Fibroblast of the aortic adventitia (primary cell): ENCODE measurements at places on chromosomes 3 and 15.

DNA sequence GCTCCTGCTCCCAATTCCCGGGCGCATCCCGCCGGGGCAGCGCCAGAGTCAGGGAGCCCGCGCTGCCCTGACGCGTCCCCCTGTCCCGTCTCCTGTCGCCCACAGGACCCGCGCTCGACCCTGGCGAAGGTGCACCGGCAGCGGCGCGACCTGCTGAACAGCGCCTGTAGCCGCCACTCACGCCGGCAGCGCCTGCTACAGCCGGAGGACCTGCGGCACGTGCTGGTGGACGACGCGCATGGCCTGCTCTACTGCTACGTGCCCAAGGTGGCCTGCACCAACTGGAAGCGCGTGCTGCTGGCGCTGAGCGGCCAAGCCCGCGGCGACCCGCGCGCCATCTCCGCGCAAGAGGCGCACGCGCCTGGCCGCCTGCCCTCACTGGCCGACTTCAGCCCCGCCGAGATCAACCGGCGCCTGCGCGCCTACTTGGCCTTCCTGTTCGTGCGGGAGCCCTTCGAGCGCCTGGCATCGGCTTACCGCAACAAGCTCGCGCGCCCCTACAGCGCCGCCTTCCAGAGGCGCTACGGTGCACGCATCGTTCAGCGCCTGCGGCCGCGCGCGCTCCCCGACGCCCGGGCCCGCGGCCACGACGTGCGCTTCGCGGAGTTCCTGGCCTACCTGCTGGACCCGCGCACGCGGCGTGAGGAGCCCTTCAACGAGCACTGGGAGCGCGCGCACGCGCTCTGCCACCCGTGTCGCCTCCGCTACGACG lies 16.9 kb downstream of the C3orf22 start:
- DNase-seq, result no peak

- peak; percentile 40 for DNase-seq
These were observed 225.6 kb downstream of the PDZRN3 start for GRCh38 chr3:73399106-73399505.

DNA sequence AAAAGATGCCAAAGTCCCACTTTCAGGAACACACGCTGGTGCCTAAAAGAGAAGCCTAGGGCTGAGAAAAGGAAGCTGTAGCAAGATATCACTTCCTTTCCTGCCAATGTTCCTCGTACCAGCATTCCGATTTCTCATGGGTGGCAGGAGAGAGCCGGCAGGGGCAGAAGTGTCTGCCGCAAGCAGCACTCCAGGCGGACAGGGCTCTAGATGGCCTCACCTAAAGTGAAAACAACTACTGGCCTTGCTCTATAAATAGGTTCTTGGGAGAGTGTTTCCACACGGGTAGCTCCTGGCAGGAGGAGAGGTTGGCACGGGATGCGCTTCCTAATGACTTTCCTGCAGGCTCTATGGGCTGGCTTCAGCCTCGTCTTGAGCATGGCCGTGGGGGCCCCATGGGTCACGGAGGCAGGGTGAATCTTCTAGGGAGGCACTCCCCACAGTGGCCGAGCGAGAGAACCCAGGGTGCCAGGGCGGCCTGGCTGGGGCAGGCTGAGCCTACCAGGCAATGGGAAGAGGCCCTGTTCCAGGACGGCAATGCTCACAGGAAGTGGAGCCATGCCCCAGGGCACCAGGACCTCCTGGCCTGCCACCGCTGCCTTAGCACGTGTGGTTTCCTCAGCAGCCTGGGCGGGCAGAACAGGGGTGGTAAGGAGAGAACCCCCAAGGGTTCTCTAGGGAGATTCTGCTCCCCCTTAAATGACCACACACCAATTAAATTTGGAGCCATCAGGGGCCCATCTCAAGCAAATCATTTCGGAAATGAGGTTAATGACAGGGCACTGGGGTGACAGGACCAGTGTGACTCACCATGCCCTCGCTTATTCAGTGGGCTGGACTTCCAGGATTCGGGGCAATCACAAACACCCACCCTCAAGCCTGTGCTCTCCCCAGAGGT lies 14.6 kb upstream of the DUSP7 start:
- no peak for DNase-seq

- DNase-seq, result no peak
These were observed 158.6 kb upstream of the KBTBD8 start for GRCh38 chr3:66839508-66839907.

GRCh38 chr3:181176601-181177000 lies 187.1 kb upstream of the DNAJC19 start:
- peak; percentile 67 for DNase-seq
